Myocyte (in vitro differentiated cells): ENCODE measurements at places on chromosomes 7 and 10.

GRCh38 chr10:71687077-71687476 is 32.5 kb downstream of the C10orf105 start:
- no peak for DNase-seq

GRCh38 chr10:113450046-113450804 is 102.6 kb upstream of the HABP2 start:
- no peak for DNase-seq

DNA sequence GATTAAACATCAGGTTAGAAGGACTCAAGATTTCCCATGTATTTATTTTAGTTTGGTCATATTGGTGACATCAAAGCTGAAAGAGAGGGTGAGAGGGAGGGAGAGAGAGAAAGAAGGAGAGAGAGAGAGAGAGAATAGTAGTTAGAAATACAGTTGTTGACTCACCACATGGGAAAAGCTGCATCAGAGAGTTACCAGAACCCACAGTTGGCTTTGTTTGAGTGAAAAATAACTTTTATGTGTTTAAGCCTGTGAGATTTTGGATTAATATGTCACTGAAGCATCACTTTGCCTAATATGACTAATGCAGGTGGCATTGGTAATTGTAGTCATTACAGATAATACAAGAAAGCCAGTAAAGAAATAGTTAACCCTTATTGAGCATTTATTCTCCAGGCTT is 303.9 kb downstream of the REEP3 start:
- peak; percentile 32 for DNase-seq

- no peak for DNase-seq
These were observed 43.1 kb upstream of the C10orf90 start for GRCh38 chr10:126713594-126713993.

GRCh38 chr10:14578060-14578952 is 196.4 kb downstream of the FAM107B start:
- no peak for DNase-seq

DNA sequence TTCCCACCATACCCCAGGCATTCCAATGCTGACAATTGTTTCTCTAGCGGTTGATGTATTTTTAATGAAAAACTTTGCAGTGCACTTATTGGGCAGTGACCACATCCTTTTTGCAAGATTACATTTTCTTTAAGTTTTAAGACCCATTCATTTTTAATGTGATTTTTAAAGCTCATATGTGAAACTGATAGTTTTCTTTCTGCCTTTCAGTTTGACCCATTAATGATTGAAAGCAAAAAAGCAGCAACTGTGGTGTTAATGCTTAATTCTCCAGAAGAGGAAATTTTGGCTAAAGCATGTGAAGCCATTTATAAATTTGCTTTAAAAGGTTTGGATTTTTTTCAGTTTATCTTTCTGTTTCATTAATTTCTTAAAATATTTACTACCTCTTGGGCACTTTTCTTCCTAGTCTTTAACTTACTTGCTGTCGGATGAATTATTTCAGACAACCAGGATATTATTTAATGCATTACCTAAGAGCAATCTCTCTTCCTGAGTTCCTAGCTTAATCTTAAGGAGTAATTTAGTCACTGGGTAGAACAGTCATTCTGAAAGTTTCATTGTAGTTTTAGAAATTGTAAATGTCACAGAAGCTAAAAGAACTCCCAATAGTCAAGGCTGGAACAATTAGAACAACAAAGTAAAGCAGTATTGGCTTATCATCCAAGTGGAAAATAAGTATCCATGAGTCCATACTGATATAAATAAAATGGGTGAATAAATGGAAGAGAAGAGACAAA is 18.3 kb downstream of the ARMC3 start:
- no peak for DNase-seq

- no peak for DNase-seq
These were observed 55.6 kb downstream of the PARP12 start for GRCh38 chr7:140007051-140007690.

- peak; percentile 81 for DNase-seq
These were observed at the start of gene FAM13C for GRCh38 chr10:59362144-59362958. Gene FAM13C (minus strand): TSS chr10:59362549. CDS start chr10:59362460, 89 bp downstream.

DNA sequence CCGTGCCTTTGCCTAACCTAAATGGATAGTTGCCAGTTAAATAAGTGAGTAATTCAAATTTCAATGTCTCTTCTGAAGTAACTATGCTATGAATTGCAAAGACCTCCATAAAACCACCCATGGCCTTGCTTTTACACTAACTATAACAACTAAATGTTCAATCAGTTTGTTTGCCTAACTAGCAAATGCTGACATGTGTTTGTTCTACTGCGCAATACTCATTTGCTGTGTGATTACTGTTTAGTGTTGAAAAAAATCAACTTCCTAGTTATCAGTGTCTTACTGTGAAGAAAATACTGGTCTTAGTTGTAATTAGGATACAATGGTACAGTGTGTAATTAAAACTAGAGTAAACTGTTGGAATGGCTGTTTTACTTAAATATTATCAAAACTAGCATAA is 47.3 kb upstream of the GATAD1 start:
- DNase-seq: no peak

DNA sequence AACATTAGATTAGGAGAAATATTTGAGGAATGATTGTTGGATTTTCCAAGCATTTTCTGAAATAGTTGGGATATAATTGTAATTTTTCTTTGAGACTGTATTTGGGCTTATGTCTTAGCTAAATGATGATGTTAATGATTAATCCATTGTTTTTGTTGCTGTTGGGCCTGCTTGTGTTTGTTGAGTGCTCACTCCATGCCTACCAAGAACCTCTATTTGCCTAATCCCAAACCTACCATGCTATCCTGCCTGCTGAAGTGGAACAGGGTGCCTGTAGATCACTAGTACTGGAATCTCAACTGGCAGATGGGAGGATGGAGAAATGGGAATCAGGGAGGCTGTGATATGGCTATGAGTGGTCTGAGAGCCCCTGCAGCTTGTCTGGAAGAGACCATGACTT is 565.5 kb downstream of the SORCS3 start:
- DNase-seq: no peak

- no peak for DNase-seq
These were observed 112.8 kb downstream of the PTPN20 start for GRCh38 chr10:47024046-47024322.

DNA sequence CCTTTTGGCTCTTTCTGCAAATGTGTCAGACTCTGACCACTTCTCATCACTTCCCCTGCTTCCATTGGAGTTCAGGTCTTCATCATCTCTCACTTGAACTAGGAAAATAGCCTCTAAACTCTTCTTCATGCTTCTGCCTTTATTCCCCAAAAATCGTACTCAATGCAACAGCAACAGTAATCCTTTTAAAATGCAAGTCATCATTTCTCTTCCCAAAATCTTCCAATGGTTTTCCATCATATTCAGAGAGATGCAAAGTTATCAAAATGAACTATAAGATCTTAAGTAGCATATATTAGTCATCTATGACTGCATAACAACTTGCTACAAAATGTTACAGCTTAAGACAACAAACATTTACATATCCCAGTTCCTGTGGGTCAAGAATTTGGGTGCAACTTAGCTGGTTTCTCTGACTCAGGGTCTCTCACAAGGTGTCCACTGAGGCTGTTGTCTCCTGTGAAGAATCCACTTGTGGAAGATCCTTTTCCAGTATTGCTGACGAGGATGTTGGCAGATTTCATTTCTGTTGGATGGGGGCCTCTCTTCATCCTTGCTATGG is 31.0 kb upstream of the ETV1 start:
- no peak for DNase-seq

GRCh38 chr7:96710544-96710943 is 898 bp upstream of the SEM1 start:
- DNase-seq: no peak

DNA sequence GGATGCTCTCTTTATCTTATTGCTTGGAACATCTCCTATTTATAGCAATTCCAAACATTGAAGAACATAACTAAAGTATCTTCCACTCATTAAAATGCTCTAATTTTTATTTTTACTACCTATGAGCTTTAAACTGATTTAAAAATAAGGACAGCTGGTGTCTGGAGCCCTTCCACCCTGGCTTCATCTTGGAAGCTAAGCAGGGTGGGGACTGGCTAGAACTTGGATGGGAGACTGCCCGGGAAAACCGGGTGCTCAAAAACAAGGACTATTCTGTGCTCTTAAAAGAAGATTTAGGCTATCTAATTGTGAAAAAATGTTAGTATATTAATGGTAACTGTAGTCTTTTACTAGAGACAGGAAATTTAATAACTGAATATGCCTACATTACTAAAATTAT is 69.2 kb downstream of the ARMC3 start:
- peak; percentile 30 for DNase-seq

GRCh38 chr7:121499624-121500023 is 103.5 kb upstream of the FAM3C start:
- no peak for DNase-seq

DNA sequence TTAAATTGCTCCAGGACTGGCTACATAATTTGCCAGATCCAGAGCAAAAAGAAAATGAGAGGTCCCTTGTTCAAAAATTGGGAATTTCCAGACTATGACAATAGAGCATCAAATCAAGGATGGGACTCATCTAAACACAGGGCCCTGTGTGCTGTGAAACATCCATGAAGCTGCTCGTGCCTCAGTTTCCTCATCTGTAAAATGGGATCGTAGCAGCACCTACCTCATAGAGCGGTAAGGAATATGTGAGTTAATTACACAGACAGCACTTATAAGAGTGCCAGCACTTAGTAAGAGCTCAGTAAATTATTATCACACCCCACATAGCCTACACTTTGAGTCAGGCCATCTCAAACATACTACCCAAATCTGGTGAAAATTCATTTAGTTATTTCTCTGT is 135.9 kb upstream of the RHEB start:
- DNase-seq: no peak

- no peak for DNase-seq
These were observed 82.0 kb upstream of the GTF2IRD1 start for GRCh38 chr7:74371381-74372341.

GRCh38 chr7:44884621-44885393 is 523 bp downstream of the PURB start:
- peak; percentile 85 for DNase-seq

- peak; percentile 15 for DNase-seq
These were observed 144.8 kb downstream of the MYOF start for GRCh38 chr10:93337309-93337721.

DNA sequence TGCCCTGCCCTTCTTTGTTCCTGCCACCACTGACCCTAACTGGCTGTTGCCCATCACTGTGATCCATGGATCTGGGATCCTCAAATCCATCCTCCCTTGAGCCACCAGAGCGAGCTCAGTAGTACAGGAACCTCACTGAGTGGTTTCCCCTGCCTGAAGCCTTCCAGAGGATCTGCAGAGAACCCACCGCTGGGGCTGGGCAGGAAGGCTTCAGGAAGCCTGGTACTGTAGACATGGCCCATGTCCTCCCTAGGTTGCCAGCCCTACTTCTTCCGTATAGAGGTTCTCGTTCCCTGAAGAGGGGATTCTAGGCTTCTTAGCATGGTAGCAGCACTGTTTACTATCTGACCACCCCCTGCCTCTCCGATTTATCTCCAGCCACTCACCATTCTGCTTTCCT is 687.3 kb upstream of the FOXK1 start:
- DNase-seq: no peak

DNA sequence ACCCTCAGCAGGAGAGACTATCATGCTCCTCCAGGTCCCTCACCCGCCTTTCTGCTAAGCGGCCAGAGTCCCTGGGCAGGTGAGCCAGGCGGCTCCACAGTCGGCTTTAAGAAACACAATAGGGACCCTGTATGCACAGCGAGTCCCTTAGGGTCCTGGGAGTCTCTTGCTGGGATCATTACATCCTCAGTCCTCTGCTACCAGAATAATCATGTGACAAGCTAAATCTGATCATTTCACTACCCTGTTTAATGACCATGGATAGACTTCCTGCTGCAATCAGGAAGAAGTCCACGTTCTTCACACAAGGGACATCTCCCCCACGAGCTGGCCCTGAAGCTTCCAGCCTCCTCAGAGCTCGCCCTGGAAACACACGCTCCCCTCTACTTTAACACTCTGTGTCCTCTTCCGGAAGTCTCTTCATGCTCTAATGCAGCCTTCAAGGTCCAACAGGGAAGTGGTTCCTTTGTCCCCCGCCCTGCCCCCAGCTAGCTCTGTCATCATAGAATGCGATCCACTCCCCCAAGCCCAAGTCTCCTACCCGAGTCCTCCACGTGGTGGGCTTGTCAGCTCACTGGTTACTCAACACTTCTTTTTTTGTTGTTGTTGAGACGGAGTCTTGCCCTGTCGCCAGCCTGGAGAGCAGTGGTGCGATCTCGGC is 101.5 kb downstream of the RNF216 start:
- DNase-seq: no peak
